ENCODE measurements at places on chromosomes 1 and 21.

GRCh38 chr1:27090911-27091310 is 64.0 kb downstream of the SLC9A1 start:
- no peak for DNase-seq

DNA sequence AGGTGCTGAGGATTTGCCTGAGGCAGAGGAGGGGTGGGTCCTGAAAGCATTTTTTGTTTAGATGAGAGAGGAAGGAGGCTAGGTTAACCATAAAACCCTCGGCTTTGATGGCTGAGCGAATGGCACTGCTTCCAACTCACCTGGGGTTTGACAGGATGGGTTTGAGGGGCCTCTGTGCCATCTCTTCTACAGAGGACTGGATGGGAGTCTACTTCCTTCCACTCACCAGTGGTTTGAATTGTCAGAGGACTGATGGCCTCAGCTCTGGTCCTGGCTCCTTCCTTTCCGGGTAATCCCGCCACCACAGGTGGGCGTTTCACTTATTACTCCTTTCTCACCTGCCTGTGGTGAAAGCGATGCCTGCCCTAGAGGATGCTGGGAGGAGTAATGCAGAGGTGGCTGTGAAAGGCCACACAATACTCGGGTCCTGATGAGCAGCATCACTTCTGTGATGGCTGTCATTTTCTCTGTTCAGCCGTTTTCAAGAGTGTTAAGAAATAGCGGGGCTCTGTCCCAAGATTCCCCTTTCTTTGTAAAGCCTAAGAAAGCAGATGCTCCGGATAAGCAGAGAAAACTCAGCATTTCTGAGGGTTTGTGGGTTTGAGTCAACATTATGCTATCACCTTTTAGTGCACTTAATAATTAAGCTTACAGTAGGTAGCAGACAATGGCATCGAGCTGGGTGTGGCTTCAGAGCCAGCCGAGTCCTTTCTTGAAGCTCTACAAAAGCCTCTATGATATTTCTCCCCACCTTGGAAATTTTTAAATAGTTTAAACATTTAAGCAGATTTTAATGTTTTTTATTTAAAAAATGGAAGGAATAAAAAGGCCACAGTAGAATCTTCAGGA is 220.7 kb downstream of the HLX start:
- DNase-seq = no peak

DNA sequence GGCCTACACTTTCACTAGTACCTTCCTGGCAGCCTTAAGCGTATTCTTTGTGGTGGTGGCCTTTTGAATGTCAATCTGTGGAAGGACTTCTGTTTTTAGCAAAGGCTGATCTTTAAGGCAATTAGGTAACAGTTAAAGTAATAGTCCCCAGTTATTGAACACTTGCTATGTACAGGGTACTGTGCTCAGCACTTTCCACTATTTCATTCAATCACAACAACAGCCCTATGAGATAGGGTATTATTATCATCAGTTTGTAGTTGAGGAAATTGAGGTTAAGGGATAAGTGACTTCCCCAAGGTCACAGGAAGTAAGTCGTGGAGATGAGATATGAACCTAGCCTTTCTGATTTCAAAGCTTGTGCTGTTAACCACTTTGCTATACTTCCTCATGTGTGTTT is 185.7 kb downstream of the ST6GALNAC3 start:
- no peak for DNase-seq

DNA sequence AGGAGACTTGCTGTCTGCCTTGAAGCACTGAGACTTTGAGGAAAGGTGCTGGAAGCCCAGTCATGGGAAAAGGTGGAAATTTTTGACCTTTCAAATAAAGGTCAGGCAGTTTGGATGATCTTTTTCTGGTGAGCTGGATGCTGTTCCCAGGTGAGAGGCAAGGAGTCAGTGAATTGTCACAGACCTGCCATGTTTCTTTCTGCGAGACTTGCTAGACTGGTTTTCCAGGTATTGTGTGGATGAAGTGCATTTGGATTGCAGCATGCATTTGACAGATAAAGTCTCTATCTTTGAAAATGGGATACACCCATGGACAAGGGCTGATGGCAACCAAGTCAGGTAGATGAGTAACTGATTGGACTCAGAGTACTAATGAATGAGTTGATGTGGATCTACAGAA is 65.7 kb upstream of the NHLH2 start:
- DNase-seq = no peak

GRCh38 chr1:190252046-190252445 is 225.6 kb downstream of the BRINP3 start:
- DNase-seq = no peak

- no peak for DNase-seq
Measured at GRCh38 chr1:53394306-53394705, 64.9 kb upstream of the DMRTB1 start.

GRCh38 chr1:152873495-152873894 is 4.6 kb upstream of the SMCP start:
- no peak for DNase-seq

GRCh38 chr1:212242985-212243308 is 42.3 kb upstream of the PPP2R5A start:
- DNase-seq = no peak

- no peak for DNase-seq
Measured at GRCh38 chr1:169196581-169196980, 90.1 kb downstream of the ATP1B1 start.

DNA sequence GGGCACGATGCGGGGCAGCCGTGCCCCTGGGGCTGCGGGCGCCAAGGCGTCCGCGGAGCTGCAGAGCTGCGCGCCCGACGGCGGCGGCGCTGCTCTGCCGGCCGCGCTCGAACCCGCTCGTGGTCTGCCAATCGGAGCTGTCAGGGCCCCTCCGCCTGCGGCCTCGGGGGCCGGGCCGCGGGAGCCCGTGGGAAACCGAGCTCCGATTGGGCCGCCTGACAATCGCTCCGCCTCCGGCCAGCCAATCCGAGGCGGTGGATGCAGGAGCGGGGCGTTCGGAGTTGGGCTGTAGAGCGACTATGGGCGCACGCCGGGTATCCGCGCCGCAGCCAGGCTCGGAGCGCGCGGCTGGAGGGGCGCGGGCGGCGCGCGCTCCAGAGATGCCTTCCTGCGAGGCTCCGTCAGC is 100.5 kb upstream of the SOD1 start:
- peak; percentile 92 for DNase-seq

- no peak for DNase-seq
Measured at GRCh38 chr1:168553680-168554553, 10.1 kb upstream of the XCL2 start.

DNA sequence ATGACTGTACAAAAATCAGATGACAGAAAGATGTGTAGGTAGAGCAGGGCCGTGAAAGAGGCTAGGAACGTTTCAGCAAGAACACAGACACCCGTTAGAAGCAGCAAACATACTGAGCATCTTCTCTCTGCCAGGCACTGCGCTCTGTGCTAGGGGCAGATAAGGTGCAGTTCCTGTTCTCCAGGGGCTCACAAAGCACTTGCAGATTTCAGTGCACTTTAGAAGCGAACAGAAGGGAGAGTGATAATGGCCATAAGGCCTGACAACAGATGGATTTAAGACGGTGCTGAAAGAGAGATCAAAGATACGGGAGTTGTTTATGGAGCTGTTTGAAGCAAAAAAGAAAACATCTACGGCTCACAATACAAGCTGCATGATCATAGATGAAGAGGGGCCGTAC is 200.3 kb upstream of the FOXD3 start:
- no peak for DNase-seq

GRCh38 chr1:16938351-16939321 is 16.9 kb downstream of the CROCC start:
- DNase-seq = no peak

DNA sequence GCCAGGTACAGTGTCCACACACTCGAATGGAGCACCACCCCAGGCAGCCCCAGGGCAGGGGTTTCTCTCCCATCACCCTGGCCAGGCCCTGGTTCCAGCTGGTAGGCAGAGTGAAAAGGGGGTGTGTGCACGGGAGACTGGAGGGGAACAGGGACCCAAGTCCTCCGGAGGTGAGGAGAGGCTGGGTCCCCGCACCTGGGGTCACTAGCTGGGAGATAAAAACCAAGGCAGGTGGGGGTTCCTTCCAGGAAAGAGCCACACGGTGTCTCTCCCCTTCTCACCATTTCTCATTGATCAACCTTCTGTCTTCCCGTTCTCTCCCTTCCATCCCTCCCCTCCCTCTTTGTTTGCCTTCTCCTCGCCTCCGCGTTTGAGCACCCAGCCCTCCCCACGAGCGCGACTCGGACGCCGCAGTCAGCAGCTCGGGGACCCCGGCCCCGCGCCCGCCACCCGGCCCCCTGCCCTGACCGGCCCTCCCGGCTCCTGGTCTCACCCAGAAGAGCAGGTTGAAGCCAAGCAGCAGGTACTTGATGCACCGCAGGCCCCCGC is 358 bp downstream of the TSPAN2 start:
- DNase-seq = no peak

GRCh38 chr1:14345946-14346550 is 252.4 kb upstream of the KAZN start:
- no peak for DNase-seq

GRCh38 chr1:200253774-200254495 is 155.9 kb downstream of the ZNF281 start:
- no peak for DNase-seq

GRCh38 chr1:241828463-241829021 is 19.5 kb upstream of the EXO1 start:
- no peak for DNase-seq

DNA sequence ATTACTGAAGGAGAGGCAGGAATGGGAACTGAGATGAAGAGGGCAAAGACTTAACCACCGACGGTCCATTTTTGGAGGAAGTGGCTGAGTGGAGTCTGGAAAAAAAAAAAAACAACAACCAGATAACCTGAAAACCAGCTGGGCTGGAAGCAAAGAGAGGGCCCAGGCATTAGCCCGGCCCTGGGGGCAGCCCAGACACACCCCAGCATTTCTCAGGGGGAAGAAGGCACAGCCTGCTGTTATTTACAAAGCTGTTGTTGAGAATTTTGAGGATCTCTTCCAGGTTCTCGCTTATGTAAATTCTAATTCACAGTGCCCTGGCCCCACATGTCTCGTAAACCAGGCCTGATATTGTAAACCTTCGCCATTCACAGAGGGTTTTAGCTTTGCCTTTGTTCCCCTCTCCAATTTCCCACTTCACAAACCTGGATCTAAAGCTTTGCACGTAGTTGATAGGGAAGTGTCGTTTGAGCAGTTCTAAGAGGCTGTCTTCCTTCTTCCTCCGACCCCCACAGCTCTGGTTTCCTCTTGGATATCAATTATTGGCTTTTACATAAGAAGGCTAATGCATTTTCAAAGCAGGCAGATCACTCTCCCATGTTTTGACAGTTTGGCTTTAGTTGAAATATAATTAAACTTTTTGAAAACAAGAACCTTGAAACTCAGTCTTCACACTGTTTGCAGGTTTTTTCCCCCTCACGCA is 161.8 kb upstream of the IRF2BP2 start:
- no peak for DNase-seq

- DNase-seq = no peak
Measured at GRCh38 chr1:108077991-108078390, 113.0 kb upstream of the VAV3 start.

GRCh38 chr1:174989536-174990220 is 10.1 kb upstream of the CACYBP start:
- DNase-seq = no peak

GRCh38 chr1:168865850-168866620 is 137.0 kb upstream of the DPT start:
- no peak for DNase-seq

- DNase-seq = no peak
Measured at GRCh38 chr1:20685099-20685662, 24.0 kb upstream of the DDOST start.

- no peak for DNase-seq
Measured at GRCh38 chr1:197062692-197063091, 4.4 kb downstream of the F13B start.

- no peak for DNase-seq
Measured at GRCh38 chr1:236388332-236388731, 5.8 kb upstream of the EDARADD start.

GRCh38 chr1:207398986-207399385 is 55.1 kb upstream of the CR2 start:
- no peak for DNase-seq

DNA sequence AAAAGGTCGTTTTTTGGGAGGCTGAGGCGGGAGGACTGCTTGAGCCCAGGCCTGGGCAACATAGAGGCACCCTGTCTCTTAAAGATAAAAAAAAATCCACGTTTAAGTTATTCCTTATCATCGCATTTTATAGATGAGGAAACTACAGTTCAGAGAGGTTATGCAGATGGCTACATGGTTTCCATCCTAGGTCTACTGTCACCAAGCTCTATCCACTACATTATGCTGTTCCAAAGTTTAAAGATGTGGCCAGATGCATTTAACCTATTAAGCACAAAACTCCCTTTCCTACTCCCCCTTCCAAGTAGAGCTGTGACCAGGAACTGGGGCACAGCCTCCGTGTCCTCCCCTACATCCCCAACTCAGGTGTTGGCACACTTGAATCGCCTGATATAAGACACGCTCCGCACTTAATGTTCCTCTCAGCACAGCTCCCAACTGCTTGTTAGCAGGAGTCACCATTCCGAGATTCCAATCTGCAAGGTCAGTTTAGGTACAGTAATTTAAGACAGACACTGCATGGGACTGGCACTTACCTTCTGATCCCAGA is 1.3 kb downstream of the TAF5L start:
- no peak for DNase-seq

GRCh38 chr1:26317612-26318337 is at the start of gene CD52:
CD52 (plus strand) TSS chr1:26317958; CDS start chr1:26318018, 60 bp downstream.
- no peak for DNase-seq

- no peak for DNase-seq
Measured at GRCh38 chr1:32644426-32644825, 5.9 kb downstream of the ZBTB8OS start.

GRCh38 chr1:53431805-53432565 is 27.2 kb upstream of the DMRTB1 start:
- no peak for DNase-seq

DNA sequence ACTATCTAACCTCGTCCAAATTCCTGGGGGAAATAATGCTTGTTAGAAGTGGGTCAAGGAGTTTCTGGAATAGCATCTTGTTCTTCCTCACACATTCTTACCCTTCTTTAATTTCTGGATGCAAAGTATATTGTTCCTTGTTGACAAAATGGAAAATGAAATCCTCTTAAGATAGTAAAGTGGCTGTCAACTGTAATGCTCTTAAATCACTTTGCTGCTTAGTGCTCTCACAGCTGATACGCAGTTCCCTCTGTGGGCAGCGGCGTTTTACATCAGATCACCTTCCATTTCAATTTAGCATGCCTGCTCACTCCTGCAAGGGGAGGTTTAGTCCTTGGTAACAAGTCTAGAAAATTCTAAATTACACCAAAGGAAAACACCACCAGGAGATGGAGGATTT is 113.1 kb downstream of the DNM3 start:
- DNase-seq = no peak

- DNase-seq = no peak
Measured at GRCh38 chr1:49824261-49824660, 199.5 kb downstream of the AGBL4 start.

DNA sequence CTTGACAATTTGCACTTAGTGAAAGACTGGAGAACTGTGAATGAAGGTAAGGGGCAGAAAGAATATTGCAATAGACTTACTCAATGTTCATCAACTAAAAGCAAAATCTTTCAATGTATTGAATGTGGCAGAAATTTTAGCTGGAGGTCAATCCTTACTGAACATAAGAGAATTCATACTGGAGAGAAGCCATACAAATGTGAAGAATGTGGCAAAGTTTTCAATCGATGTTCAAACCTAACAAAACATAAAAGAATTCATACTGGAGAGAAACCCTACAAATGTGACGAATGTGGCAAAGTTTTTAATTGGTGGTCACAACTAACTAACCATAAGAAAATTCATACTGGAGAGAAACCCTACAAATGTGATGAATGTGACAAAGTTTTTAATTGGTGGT is 80.7 kb downstream of the JMJD4 start:
- DNase-seq = no peak
